ENCODE measurements at places on chromosomes 13 and 19. TPM values are rescaled to one million over a fixed set of nuclear protein-coding genes. Genes with fewer than 3 reads are reported as not detected.

Gene CLIP3
- 3.4 TPM for total RNA-seq

Gene NUCB1
- 221 TPM for total RNA-seq

Gene PGLYRP1
- total RNA-seq, result not detected

Gene ZNF99
- total RNA-seq, result not detected

Gene MIA
- total RNA-seq, result not detected

Gene JOSD2
- 35.8 TPM for total RNA-seq

Gene GRIK5
- total RNA-seq, result 5.9 TPM

Gene F2RL3
- total RNA-seq, result 0.13 TPM

Gene ZNF575
- total RNA-seq, result 0.26 TPM
